Esophagus muscularis mucosa (tissue), 4 donors: ENCODE measurements at places on chromosomes 7 and 10. TPM values are rescaled to one million over a fixed set of nuclear protein-coding genes. Genes with fewer than 3 reads are reported as not detected.

The LDB3 gene
- 42.3 TPM for total RNA-seq

The CLDN15 gene
- total RNA-seq: 5.3 TPM

- H3K4me1 ChIP-seq: peaks cover 44% of the 10 kb centered on the region
- H3K27ac ChIP-seq: no peak overlapping the region
- no peak overlapping the region for H3K4me3 ChIP-seq
- no peaks in the 10 kb centered on the region for H3K36me3 ChIP-seq
These were observed 6.8 kb upstream of the AEBP1 start for GRCh38 chr7:44097064-44097932.

DNA sequence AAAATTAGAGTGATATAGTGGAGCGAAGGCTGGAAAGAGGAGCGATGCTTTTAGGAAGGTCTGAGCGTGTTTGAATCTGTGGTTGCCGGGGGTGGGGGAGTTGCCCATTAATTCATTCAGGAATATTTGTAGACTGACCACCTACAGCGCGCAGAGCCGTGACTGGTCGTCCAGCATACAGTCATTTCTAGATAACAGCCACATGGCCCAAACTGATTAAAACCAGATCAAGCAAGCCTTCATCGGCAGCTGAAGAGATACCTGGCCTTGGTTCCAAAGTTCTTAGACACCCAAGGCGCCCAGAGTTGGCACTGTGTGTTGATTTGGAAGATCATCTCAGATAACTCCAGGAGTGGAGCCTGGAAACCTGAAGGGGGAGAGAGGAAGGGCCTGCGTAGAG is 1.7 kb downstream of the PROSER2 start:
- no peak overlapping the region for H3K27ac ChIP-seq
- H3K27me3 ChIP-seq: peaks cover 61% of the 10 kb centered on the region
- H3K4me1 ChIP-seq: peaks cover 11% of the 10 kb centered on the region
- H3K36me3 ChIP-seq: no peaks in the 10 kb centered on the region
- H3K4me3 ChIP-seq: peak overlapping the region; percentile 76

DNA sequence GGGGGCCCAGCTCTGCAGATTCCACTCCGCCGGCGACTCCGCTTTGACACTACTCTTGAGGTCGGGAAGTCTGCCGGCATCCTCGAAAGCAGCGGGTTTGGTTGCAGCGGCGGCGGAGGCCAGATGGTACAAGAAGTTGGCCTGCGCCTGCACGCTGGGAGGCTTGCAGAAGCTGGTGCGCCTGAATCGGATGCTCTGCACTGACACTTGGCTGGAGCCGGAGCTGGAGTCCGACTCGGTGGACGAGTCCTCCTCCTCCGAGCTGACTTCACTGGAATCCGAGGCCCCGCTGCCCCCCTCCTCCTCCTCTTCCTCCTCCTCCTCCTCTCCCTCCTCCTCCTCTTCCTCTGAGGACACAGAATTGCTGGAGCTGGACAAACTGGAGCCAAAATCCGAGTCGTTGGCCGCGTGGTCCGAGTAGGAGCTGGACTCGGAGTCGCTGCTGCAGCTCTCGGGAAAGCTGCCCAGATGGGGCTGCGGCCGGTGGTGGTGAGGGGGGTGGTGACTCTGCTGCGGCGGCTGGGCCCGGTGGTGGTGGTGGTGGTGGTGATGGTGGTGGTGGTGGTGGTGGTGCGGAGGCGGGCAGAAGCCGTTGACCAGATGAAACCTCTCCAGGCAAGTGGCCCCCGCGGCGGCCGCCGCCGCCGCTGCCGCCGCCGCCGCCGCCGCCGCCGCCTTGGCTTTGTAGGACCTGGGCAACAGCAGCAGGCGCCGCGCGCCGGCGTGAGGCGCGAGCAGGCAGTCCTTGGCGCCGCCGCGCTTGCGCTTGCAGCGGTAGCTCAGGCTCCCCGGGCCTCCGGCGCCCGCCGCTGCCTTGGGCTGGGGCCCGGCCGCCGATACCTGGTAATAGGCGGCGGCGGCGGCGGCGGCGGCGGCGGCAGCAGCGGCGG is 9.0 kb downstream of the SKIDA1 start:
- no peaks in the 10 kb centered on the region for H3K36me3 ChIP-seq
- H3K4me1 ChIP-seq: peaks cover 64% of the 10 kb centered on the region
- peak overlapping the region; percentile 88 for H3K27ac ChIP-seq
- DNase-seq: no peak

DNA sequence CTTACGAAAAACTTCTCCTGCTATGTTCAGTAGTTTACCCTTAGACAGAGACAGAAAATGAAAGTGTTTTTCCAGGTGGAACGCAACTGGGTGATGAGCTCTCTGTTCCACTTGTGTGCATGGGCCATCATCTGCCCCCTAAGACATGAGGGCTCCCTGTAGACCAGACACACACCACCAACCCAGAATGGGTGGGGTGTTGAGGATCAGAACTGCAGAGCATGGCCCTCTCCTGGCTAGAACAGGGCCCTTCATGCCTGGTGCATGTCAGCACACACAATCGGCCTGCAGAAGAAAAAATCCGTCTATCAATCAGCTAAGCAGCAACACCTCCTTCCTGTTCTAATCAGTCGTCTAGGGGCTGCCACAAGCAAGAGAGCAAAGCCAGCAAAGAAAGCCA is 186.2 kb upstream of the INHBA start:
- H3K36me3 ChIP-seq: no peaks in the 10 kb centered on the region
- peaks cover 21% of the 10 kb centered on the region for H3K4me1 ChIP-seq
- H3K27me3 ChIP-seq: no peaks in the 10 kb centered on the region
- no peak overlapping the region for H3K4me3 ChIP-seq
- H3K27ac ChIP-seq: no peak overlapping the region

DNA sequence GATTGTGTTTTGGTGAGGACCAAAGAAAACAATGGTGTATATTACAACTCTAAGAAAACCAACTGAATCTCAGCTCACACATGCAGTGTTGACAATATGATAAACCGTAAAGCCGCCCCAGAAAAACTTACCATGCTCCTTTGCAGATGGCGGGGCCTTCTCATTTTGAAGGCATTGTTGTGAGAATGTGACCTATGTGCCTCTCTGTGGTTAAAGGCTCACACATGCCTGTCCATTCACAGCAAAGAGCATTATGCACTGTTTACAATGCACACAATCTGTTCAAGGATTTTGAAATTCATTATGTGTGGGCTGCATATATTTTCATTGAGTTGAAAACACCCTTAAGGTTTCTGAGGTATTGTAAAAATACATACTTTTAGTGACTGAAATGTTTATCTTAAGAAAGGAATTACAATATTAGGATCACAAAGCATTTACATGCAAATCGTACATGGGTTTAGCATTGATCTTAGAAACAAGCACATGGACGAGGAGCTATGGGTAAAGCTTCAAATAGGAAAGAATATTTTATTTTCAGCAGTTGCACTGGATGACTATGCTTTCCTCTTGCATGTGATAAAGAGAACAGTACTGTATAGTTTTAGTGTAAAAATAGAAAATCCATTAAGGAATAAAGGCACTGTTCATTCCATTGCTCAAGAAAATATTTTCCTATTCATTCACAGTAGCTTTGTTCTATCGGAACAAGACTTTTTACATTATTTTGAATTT is 334.3 kb downstream of the ARL4A start:
- no peaks in the 10 kb centered on the region for H3K36me3 ChIP-seq
- no peak overlapping the region for H3K27ac ChIP-seq
- no peak for DNase-seq

DNA sequence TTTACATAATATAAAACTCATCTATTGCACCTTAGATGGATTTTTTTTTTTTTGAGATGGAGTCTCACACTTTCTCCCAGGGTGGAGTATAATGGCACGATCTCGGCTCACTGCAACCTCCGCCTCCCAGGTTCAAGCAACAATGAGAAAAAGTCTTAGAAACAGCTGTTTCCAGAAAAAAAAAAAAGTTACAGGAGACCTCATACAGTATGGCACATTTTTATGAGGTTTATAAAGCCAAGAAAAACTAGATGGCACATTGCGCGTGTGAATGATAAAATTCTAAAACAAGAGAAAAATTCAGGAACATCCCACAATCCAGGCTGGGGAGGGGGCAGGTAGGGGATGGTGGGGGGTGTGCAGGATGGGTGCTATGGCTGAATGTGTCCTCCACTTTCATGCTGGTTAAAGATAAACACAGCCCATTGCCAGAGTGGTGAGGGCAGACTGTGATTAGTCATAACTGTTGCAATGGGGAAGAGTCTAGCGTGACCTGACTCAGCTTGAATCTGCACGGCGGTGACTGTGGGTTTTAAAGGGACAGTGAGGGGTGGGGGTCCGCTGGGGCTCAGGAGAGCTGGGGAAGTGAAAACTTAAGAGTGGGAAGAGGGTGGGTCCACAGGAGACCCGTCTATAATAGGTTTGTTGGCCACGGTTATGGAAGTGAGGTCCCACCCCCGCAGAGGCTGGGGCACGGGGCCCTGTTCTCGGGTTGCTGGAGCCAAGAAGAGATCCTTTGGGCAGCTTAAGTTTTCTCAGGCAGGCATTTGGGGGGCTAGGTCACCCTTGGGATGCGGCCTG is 11.9 kb upstream of the LRRC27 start:
- H3K4me1 ChIP-seq: no peaks in the 10 kb centered on the region
- no peaks in the 10 kb centered on the region for H3K27me3 ChIP-seq
- no peak for DNase-seq
- H3K36me3 ChIP-seq: no peaks in the 10 kb centered on the region
- no peak overlapping the region for H3K27ac ChIP-seq
- no peak overlapping the region for H3K4me3 ChIP-seq

DNA sequence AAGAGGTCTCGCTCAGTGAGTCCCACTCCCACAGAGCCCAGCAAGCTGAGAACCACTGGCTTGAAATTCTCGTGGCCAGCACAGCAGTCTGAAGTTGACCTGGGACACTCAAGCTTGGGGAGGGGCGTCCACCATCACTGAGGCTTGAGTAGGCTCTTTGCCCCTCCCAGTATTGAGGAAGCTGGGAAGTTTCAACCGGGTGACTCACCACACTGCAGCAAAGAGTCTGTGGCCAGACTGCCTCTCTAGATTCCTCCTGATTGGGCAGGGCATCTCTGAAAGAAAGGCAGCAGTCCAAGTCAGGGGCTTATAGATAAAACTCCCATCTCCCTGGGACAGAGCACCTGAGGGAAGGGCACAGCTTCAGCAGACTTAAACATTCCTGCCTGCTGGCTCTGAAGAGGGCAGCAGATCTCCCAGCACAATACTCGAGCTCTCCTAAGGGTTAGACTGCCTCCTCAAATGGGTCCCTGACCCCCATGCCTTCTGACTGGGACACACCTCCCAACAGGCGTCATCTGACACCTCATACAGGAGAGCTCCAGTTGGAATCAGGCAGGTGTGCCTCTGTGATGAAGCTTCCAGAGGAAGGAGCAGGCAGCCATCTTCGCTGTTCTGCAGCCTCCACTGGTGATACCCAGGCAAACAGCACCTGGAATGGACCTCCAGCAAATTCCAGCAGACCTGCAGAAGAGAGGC is 970.9 kb upstream of the LRRN3 start:
- H3K36me3 ChIP-seq: no peaks in the 10 kb centered on the region
- H3K27ac ChIP-seq: no peak overlapping the region
- H3K4me1 ChIP-seq: no peaks in the 10 kb centered on the region
- no peaks in the 10 kb centered on the region for H3K27me3 ChIP-seq

DNA sequence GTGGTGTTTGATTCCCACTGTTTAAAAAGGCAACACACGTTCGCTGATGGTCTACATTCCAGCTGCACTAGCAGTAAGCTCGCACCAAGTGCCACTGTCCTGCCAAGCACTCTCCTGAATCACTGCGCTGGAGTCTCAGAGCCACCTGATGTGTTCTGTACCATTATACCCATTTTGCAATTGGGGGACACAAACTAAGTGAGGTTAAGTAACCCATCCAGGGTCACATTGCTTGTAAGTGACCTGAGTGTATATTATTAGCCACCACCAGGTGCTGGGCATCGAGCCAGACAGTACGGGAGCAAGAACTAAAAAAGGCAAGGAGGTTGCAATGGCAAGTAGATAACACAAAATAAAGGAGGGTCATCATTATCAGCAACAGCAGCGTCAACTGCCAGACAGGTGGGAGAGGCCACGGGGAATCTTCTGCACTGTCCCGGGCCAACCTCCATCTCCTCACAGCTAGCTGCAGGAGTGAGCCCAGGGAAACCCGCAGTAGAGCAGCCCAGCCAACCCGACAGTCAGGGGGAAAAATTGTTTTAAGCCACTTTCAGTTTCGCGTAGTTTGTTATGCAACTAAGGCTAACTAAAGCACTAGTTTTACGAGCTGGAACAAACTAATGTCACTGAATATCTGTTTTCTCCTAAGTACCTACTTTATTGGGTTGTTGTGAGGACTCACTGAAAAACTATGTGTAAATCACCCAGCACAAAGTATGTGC is 712 bp upstream of the CPVL start:
- H3K4me3 ChIP-seq: peak overlapping the region; percentile 49
- DNase-seq: no peak
- H3K27ac ChIP-seq: peak overlapping the region; percentile 13
- H3K4me1 ChIP-seq: peaks cover 20% of the 10 kb centered on the region
- H3K27me3 ChIP-seq: peaks cover 7% of the 10 kb centered on the region

GRCh38 chr10:69451209-69451783 is at the start of gene TSPAN15:
TSS of gene TSPAN15 (plus strand) at chr10:69451465. CDS start at chr10:69451595, 130 bp downstream.
- peaks cover under 1% of the 10 kb centered on the region for H3K36me3 ChIP-seq
- DNase-seq: no peak
- H3K27me3 ChIP-seq: no peaks in the 10 kb centered on the region
- H3K27ac ChIP-seq: peak within 1 kb of the TSS; percentile 89
- H3K4me3 ChIP-seq: peak within 1 kb of the TSS; percentile 84

- H3K27me3 ChIP-seq: no peaks in the 10 kb centered on the region
- no peak overlapping the region for H3K4me3 ChIP-seq
- H3K4me1 ChIP-seq: peaks cover 2% of the 10 kb centered on the region
- H3K36me3 ChIP-seq: no peaks in the 10 kb centered on the region
- H3K27ac ChIP-seq: no peak overlapping the region
These were observed 52.6 kb upstream of the ST8SIA6 start for GRCh38 chr10:17506856-17507471.

DNA sequence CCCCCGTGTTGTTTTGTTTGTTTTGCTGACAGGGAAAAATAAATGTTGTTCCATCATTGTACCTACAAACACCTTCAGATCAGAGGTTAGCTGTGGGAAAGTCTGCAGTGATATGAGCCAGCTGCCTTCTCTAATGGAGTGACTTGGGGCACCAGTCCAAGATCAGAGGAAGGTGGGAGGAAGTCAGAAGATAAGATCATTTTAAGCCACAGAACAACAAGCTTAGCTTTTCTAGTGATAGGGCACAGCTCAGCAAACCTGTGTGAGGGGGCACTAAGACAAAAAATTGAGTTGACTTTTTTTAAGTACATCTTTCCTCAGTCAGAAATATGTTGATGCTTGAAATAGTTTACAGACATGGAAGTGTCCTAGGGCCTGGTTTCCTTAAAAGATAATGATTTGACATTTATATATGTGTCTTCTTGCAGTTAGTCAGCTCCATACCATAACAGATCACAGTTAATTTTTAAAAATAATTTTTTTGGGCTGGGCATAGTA is 240.3 kb upstream of the KAT6B start:
- H3K4me1 ChIP-seq: peaks cover 64% of the 10 kb centered on the region
- no peak overlapping the region for H3K4me3 ChIP-seq
- no peaks in the 10 kb centered on the region for H3K27me3 ChIP-seq
- DNase-seq: no peak
